ENCODE measurements at places on chromosomes 16 and 17. TPM values are rescaled to one million over a fixed set of nuclear protein-coding genes. Genes with fewer than 3 reads are reported as not detected.
A peak's percentile ranks its signal among the peaks of the same experiment; 100 is the strongest.

The DHRS7B gene
- 12.1 TPM for total RNA-seq

The ZNF646 gene
- 16.7 TPM for total RNA-seq

The RND2 gene
- total RNA-seq, result not detected

The OTOP2 gene
- total RNA-seq, result not detected

The RNF43 gene
- total RNA-seq, result 0.91 TPM

The CD19 gene
- 0.22 TPM for total RNA-seq

The PLCD3 gene
- 2.4 TPM for total RNA-seq

The KRT36 gene
- total RNA-seq, result not detected

- peaks cover 21% of the 10 kb centered on the region for H3K4me1 ChIP-seq
- no peaks in the 10 kb centered on the region for H3K36me3 ChIP-seq
- no peak overlapping the region for H3K27ac ChIP-seq
- H3K27me3 ChIP-seq, result no peaks in the 10 kb centered on the region
- H3K4me3 ChIP-seq, result no peak overlapping the region
These were observed 11.9 kb upstream of the SP6 start for GRCh38 chr17:47862621-47863440.

DNA sequence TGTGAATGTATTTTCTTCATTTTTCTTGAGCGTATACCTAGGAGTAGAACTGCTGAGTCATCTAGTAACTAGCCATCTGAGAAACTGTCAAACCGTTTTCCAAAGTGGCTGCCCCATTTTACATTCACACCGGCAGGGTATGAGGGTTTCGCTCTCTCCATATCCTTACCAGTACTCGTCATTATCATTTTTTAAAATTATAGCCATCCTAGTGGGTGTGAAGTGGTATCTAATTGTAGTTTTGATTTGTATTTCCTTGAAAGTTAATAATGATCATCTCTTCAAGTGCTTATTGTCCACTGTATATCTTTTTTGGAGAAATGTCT, 6.0 kb downstream of the RNF157 start:
- H3K27ac ChIP-seq, result peak overlapping the region; percentile 24
- H3K4me1 ChIP-seq, result peaks cover 64% of the 10 kb centered on the region
- no peak overlapping the region for H3K4me3 ChIP-seq

DNA sequence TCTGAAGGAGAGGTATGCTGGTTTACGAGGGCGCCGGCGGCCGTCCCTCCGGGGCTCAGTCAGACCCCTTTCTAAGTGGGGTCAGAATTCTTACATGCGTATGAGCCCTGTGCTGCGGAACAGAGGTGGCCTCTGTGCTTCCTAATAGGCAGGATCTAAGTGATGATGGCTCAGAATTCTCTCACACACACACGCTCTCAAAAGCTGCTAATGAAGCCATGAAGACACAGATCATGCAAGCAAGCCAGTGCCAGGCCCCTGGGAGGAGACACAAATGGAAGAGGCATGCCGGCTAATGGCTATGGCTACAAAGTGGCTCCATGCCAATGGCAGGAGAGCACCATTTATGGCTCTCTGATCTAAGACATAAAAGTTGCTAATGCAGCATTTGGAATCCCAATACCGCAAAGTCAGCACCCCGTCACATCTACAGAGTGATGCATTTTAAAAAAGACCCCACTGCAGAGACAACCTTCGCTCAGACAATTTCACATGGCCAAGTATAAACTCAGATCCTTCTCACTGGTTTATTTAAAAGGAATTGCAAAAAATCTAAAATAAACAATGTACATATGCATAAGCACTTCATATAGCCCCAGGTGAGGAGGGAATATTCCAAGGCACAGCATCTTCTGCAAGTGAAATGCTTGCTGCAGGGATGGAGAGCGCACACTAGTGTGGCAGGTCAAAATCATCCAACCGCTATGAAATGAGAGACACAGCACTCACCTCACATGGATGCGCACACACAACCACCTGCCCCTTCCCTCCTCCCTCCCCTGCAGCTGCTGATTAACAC, 24.5 kb downstream of the NPLOC4 start:
- H3K4me1 ChIP-seq, result peaks cover 26% of the 10 kb centered on the region
- no peak overlapping the region for H3K27ac ChIP-seq
- no peak for DNase-seq
- no peak overlapping the region for H3K4me3 ChIP-seq
- no peaks in the 10 kb centered on the region for H3K27me3 ChIP-seq

DNA sequence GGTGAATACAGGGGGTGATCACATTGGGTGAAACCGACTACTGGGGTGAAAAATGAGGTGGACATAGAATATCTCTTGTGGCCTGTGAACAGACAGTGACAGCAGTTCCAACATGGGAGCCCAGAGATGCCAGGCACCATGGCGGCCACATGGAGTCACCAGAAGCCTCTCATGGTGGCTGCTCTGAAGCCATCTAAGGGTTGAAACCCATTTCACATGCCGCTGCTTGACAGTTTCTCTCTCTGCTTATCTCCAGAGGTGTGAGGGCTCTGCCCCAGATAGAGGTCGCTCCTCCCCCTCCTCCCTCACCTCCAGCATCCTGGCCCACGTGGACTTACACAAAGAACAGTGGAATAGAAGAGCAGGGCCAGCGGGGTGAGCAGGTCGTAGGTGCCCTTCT, 37.9 kb upstream of the PIK3R6 start:
- peaks cover 28% of the 10 kb centered on the region for H3K36me3 ChIP-seq
- H3K27me3 ChIP-seq, result no peaks in the 10 kb centered on the region
- H3K4me1 ChIP-seq, result peaks cover 22% of the 10 kb centered on the region
- no peak for DNase-seq

DNA sequence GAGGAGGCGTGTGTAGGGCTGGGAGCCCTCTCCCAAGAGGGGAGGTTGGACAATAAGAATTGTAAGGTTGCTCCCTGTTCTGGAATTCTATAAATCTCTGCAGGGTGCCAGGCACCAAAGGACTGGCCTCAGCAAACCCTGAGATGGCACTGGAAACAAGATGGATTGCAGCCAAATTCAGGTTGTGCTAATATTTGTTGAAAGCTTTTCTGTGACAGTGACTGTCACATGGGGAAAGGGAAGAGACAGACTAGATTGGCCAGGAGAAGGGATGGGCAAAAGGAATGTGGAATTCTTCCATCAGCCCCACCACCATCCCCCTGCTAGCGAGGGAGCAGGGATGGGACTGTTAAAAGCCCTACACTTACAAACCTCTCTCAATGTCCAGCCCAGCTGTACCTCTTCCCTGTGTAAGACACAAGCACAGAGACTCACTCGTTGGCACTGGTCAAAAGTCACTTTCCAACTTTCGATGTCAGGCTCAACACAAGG, 62.4 kb downstream of the SOX9 start:
- H3K4me1 ChIP-seq, result no peaks in the 10 kb centered on the region
- H3K4me3 ChIP-seq, result no peak overlapping the region
- DNase-seq, result no peak

- no peak overlapping the region for H3K4me3 ChIP-seq
- peaks cover 41% of the 10 kb centered on the region for H3K4me1 ChIP-seq
- no peaks in the 10 kb centered on the region for H3K27me3 ChIP-seq
- H3K36me3 ChIP-seq, result peaks cover 20% of the 10 kb centered on the region
- H3K27ac ChIP-seq, result no peak overlapping the region
These were observed 2.7 kb upstream of the ZNF594 start for GRCh38 chr17:5194346-5194745.

DNA sequence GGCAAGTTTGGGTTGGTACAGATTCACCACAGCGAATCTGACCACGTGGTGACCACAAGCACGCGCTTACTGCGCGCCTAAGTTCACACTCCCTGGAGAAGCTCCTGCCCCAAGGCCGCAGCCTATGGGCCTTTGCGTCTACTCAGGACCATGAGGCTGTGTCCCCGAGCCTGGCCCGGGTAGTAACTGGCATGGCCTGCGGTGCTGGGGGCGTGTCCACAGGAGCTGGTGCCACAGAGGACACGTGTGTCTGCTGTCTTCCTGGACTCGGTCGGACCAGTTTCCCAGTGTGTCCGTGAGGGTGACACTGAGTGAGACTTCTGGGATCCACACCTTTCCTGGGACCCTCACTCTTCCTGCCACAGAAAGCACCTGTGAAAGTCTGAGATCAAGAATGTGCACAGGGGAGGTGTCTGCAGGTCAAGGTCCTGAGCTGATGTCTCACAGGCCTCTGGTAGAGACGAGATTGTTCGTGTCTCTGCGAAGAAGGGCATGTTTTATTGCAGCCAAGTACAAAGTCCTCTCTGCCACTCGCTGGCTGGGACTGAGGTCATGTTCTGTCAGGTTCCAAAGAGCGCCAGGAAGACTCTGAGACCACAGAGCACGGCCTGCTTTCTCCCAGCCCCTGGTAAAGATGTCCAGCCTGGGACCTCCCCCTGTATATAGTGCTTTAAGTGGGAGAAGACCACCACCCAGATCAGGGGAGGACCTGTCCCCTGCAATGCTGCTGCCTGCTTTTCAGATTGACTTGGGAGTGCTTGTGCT, 25.2 kb upstream of the CAPN15 start:
- H3K4me1 ChIP-seq, result no peaks in the 10 kb centered on the region
- no peaks in the 10 kb centered on the region for H3K36me3 ChIP-seq
- DNase-seq, result no peak
- H3K27ac ChIP-seq, result no peak overlapping the region
- no peak overlapping the region for H3K4me3 ChIP-seq

- no peak for DNase-seq
- H3K27me3 ChIP-seq, result no peaks in the 10 kb centered on the region
- H3K36me3 ChIP-seq, result no peaks in the 10 kb centered on the region
- peaks cover 2% of the 10 kb centered on the region for H3K4me1 ChIP-seq
- no peak overlapping the region for H3K27ac ChIP-seq
These were observed 12.7 kb downstream of the SCN4A start for GRCh38 chr17:63960006-63960405.

- H3K4me3 ChIP-seq, result peak overlapping the region; percentile 24
- peak; percentile 55 for DNase-seq
- peaks cover 10% of the 10 kb centered on the region for H3K4me1 ChIP-seq
- no peaks in the 10 kb centered on the region for H3K36me3 ChIP-seq
These were observed 2.5 kb upstream of the ZNF423 start for GRCh38 chr16:49858200-49859124.

DNA sequence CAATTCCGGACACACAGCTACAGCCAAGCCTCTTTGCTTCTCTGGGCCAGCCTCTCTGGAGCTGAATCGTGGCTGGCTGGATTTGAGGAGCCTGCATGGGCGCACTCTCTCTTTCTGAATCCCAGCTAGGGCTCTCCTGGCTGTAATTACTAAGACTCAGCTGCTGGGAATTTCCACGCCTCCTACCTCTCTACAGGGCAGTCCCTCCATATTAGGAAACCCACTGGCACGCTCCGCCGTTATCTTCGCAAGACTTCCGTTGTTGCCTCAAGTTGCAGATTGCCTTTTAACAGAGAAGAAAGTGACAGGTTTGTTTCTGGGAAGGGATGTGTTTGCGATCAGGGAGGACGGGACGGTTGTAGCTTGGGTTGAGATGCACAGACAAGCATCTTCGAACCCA, 188.4 kb upstream of the NLRP1 start:
- H3K4me1 ChIP-seq, result no peaks in the 10 kb centered on the region
- no peaks in the 10 kb centered on the region for H3K36me3 ChIP-seq
- no peak for DNase-seq

- no peak overlapping the region for H3K27ac ChIP-seq
- no peaks in the 10 kb centered on the region for H3K36me3 ChIP-seq
- no peak overlapping the region for H3K4me3 ChIP-seq
- DNase-seq, result no peak
- peaks cover 15% of the 10 kb centered on the region for H3K4me1 ChIP-seq
These were observed 31.2 kb downstream of the GNAO1 start for GRCh38 chr16:56222474-56222997.

- DNase-seq, result no peak
- peaks cover 20% of the 10 kb centered on the region for H3K4me1 ChIP-seq
- H3K27me3 ChIP-seq, result no peaks in the 10 kb centered on the region
- no peak overlapping the region for H3K4me3 ChIP-seq
These were observed 49.7 kb upstream of the ITGA2B start for GRCh38 chr17:44439168-44439567.

DNA sequence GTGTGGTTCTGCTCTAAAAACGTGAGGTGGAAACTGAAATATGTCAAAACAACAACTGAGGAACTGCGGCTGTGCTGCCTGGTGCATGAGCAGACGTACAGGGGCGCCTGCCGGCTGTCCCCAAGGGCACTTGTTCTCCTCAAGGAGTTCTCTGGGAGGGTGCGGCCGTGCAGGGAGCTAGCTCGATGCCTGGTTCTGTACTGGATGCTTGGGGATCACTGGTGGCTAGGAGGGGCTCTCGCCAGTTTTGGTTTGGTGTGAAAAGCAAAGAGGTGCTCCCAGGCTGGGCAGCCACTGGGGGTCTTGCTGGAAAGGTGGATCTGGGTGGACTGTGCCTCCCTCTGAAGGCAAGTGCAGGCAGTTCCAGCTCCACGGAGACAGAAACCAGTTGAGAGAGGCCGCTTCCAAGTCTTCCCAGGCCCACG, 41.9 kb upstream of the ATP2A3 start:
- peaks cover 4% of the 10 kb centered on the region for H3K4me1 ChIP-seq
- peaks cover 5% of the 10 kb centered on the region for H3K36me3 ChIP-seq
- H3K4me3 ChIP-seq, result no peak overlapping the region
- H3K27me3 ChIP-seq, result no peaks in the 10 kb centered on the region
- H3K27ac ChIP-seq, result no peak overlapping the region

DNA sequence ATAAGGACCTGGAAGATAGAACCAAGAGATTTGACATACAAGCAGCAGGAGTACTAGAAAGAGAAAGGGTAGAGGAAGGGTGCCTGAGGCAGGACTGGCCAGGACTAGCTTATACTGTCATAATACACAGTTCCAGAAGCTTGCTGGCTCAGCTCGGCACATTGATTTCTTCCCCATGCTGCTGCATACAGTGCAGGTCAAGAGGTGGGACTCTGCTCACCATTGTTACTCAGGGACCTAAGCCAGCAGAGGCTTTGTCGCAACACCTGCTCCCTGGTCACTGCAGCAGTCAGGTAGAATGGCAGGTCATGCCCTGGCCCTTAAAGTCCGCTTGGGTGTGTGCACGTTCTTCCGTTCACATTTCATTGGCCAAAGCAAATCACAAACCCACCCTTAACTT, 32.8 kb downstream of the LDHD start:
- DNase-seq, result no peak
- H3K4me1 ChIP-seq, result no peaks in the 10 kb centered on the region

DNA sequence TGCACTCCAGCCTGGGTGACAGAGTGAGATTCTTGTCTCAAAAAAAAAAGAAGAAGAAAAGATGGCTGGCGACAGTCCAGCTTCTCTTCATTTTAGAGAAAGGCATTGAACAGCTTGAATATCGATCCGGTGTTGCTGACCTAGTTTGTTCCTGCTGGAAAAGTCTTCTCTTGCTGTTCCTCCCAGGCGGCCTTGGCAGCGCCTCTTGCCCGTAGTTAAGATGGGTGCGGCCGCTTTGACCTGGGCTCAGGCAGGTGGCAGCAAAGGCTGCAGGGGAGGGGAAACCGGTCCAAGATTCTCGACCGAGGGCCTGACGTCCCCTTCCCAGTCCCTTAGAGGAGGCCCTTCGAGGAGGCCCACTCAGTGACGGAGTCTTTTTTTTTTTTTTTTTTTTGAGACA, 3.8 kb upstream of the ZNF764 start:
- peak overlapping the region; percentile 76 for H3K4me3 ChIP-seq
- DNase-seq, result no peak
- H3K4me1 ChIP-seq, result peaks cover 22% of the 10 kb centered on the region

GRCh38 chr16:69240331-69240730, 53.4 kb downstream of the SNTB2 start:
- no peaks in the 10 kb centered on the region for H3K27me3 ChIP-seq
- no peaks in the 10 kb centered on the region for H3K4me1 ChIP-seq
- H3K36me3 ChIP-seq, result no peaks in the 10 kb centered on the region
- H3K27ac ChIP-seq, result no peak overlapping the region

- no peak overlapping the region for H3K4me3 ChIP-seq
- H3K36me3 ChIP-seq, result no peaks in the 10 kb centered on the region
- H3K27me3 ChIP-seq, result no peaks in the 10 kb centered on the region
These were observed 11.7 kb upstream of the CNTNAP4 start for GRCh38 chr16:76265434-76266045.
